ENCODE measurements at places on chromosomes 13 and 19. TPM values are rescaled to one million over a fixed set of nuclear protein-coding genes. Genes with fewer than 3 reads are reported as not detected.

KLK14 gene
- 0.10 TPM for polyA plus RNA-seq

KIR2DL3 gene
- polyA plus RNA-seq, result not detected

SPTBN4 gene
- polyA plus RNA-seq, result 5.0 TPM

ZNF835 gene
- polyA plus RNA-seq, result 4.6 TPM

MADCAM1 gene
- 0.42 TPM for polyA plus RNA-seq

ZNF625 gene
- polyA plus RNA-seq, result 1.5 TPM

SLAIN1 gene
- 4.6 TPM for polyA plus RNA-seq

NBEA gene
- polyA plus RNA-seq, result 6.7 TPM

ZNF525 gene
- 8.1 TPM for polyA plus RNA-seq

CGB3 gene
- not detected for polyA plus RNA-seq

DNA sequence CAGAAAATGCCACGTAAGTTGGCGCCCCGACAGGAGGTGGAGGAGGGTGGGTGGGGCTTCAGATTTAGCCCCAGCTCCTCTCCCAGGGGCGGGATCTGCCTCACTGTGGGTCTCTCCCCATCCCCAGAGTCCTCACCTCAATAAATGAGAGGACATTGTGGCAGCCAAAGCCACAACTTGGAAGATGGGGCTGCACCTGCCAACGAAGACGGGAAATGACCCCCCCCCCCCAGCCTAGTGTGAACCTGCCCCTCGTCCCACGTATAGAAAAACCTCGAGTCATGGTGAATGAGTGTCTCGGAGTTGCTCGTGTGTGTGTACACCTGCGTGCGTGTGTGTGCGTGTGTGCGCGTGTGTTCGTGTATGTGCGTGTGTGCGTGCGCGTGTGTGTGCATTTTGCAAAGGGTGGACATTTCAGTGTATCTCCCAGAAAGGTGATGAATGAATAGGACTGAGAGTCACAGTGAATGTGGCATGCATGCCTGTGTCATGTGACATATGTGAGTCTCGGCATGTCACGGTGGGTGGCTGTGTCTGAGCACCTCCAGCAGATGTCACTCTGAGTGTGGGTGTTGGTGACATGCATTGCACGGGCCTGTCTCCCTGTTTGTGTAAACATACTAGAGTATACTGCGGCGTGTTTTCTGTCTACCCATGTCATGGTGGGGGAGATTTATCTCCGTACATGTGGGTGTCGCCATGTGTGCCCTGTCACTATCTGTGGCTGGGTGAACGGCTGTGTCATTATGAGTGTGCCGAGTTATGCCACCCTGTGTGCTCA is 1.5 kb upstream of the TRAPPC5 start:
- DNase-seq, result no peak

- no peak for DNase-seq
Measured at GRCh38 chr13:19573120-19573716, 11.9 kb upstream of the TPTE2 start.

DNA sequence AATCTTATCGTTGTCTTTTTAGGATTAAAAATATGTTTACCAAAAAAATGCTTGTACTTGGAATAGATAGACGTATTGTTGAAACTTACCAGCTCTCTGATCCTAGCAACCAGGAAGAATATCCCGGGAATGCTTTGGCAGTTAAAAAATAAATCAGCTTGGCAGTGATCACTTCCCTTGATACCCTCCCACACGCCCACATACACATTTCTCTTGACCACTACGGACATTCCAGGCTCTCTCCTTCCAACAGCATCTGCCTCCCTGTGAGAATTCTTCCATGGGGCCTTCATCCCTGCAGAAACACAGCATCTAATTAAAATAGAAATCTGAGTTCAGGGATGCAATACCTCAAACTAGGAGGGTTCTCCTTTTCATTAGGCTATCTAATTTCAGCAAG is 57.9 kb downstream of the THSD1 start:
- no peak for DNase-seq

- DNase-seq, result no peak
Measured at GRCh38 chr13:102198418-102199311, 203.2 kb downstream of the FGF14 start.

- DNase-seq, result no peak
Measured at GRCh38 chr13:39410096-39410901, 192.7 kb downstream of the LHFPL6 start.

GRCh38 chr13:28583651-28584091 is 75.3 kb upstream of the POMP start:
- DNase-seq, result no peak

DNA sequence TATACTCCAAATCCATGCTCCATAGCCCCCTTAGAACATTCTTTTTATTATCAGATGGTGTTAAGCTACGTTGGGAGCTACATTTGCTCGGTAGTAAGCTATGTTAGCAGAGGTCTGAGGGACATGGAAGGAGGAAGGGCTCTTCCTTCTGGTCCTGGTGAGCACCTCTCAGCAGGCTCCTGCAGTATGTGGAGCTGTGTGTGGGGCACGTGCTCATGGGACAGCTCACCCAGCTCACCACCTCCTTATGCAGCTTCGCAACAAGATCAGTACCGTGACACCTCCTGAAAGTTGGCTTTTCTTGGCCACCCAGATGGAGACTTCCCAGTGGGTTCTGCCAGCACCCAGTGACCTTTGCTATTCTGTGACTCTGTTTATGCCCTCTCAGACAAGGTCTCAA is 400.5 kb upstream of the SLC10A2 start:
- DNase-seq, result no peak

DNA sequence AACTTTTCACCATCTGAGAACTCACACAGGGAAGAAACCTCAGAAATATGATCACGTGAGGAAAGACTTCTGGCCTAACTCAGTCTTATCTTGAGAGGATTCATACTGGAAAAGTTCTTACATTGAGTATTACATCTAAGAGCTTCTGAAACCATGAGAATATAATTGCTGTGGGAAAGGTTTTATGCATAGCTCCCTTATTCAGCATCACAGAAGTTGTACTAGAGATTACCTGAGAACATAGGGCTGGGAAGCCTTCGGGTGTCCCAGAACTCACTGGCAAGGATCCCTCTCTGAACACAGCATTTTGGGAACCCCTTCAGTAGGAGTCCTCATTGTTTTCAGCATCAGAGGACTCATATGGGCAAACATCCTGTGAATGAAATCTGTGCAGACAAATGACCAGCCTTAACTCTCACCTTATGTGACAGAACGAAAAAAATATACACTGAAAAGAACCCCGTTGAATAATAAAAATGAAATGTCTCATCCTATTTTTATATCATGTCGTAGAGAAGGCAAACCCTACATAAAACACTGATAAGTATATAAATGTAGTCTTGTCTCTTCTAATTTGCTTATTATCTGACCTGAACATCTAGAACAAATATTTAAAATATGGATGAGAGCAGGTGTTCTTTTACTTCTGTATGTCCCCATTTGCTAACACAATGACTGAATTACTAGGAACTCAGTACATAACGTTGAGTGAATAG is 14.2 kb downstream of the ZNF274 start:
- no peak for DNase-seq

- no peak for DNase-seq
Measured at GRCh38 chr13:99916366-99917103, 55.0 kb downstream of the ZIC5 start.

- DNase-seq, result no peak
Measured at GRCh38 chr13:94196413-94196812, 283.1 kb downstream of the DCT start.

- no peak for DNase-seq
Measured at GRCh38 chr13:85520445-85520844, 278.8 kb downstream of the SLITRK6 start.

- no peak for DNase-seq
Measured at GRCh38 chr13:107091428-107091827, 523.5 kb upstream of the ARGLU1 start.

GRCh38 chr13:34044041-34044440 is 226.1 kb downstream of the RFC3 start:
- DNase-seq, result no peak

- DNase-seq, result no peak
Measured at GRCh38 chr13:50589651-50590054, 253.8 kb downstream of the DLEU7 start.

- DNase-seq, result no peak
Measured at GRCh38 chr13:25171517-25172302, at the start of gene AMER2. Gene AMER2 (minus strand): TSS chr13:25172288. CDS start chr13:25171619, 669 bp downstream.
